NCI-H345 (cell line): ENCODE measurements at places on chromosomes 6 and 20.

DNA sequence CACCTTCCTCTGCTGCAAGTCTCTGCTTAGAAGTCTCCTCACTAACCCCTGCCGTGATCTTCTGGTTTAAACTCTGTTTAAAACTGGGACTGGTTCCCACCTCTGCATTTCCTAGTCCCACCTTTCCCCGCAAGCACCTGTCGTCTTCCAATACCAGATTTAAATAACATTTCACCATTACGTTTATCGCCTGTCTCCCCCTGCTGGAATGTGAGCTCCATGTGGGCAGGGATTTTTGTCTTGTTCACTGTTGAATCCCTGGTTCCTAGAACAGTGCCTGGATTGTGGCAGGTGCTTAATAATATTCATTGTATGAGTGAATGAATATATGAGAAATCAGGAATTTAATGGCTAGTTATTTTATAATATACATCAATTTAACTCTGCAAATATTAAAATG, 2.7 kb downstream of the GUCA1A start:
- DNase-seq: no peak

DNA sequence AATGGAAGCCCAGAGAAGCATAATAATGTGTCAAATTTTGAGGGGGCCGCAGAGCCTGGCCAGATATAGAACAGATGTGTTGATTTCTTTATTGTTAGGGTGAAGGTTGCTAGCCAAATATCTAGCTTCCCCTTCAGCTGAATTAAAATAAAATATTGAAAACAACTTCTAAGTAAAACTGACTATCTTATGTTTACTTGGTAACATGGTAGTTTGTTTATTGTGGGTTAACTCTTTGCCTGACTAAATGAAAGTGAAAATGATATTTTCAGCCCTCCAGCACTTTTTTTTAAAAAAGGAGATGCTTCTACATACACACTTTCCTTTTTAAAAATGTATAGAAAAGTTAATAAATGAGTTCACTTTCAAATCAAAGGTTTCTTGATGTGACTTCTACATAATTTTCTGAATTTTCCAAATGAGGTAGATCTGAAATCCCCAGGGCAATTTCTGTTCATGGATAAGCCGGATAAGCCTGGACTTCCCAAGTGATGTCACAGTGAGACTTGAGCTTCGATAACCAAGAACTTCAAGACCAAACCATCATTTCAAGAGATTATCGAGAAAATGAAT, 172.1 kb upstream of the OLIG3 start:
- DNase-seq: no peak

DNA sequence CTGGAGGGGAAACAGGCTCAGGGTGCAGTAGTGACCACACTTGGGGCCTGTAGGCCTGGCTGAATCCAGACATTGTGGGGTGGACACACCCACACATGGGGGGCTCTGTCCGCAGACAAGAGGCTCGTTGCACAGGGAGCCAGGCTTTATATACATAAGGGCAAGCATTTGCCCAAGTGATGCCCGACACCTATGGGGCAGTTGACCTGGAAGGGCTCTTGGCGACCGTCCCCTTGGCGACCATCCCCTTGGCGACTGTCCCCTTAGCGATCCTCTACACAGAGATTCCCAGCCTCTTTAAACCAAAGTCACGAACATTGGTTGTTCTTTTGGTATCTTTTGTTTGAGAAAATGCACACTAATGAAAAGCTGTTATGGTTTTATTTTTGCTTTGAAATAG, 2.7 kb downstream of the TOX2 start:
- no peak for DNase-seq

DNA sequence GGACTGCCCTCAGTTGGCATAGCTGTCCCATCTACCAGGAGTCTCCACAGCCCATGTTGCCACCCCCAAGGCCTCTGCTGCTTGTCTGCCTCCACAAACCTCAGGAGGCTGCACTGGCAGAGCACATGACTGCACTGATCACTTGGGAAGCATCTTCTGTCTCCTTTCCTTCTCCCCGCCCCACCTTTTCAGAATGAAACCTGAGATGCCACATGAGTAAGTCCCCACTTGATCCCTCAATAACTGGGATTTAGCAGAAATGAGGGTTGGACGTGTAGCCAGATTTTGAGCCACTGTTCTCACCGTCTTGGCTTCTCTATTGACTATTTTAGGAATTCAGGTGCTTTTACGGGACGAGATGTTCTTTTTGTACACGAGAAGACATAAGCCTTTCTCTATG, 328.4 kb downstream of the CDC5L start:
- no peak for DNase-seq

DNA sequence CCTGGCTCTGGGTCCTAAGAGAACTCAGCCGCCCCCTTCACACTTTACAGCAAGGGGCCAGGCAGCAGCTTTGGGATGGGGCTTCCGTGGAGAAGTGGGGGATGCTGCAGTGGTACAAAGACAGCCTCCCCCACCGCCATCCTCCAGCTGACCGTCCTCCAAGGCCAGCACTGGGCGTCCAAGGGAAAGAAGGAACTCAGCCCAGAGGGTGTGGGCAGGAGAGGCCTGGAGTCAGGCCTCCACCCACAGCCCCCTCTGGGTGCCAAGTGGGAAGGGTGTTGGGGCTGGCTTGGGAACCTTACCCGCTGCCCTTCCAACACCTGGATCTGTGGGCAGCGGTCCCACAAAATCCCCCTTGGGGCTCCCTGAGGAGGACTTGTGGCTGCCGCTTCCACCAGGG, 13.1 kb downstream of the STMN3 start:
- DNase-seq: no peak

GRCh38 chr20:4813076-4813862, 91.6 kb downstream of the PRND start:
- no peak for DNase-seq

- peak; percentile 61 for DNase-seq
Measured at GRCh38 chr6:109794201-109794923, 103.3 kb downstream of the FIG4 start.

GRCh38 chr20:64212755-64213154, 42.8 kb upstream of the PCMTD2 start:
- DNase-seq: no peak

- peak; percentile 82 for DNase-seq
Measured at GRCh38 chr6:36360241-36361054, 23.8 kb upstream of the BNIP5 start.

DNA sequence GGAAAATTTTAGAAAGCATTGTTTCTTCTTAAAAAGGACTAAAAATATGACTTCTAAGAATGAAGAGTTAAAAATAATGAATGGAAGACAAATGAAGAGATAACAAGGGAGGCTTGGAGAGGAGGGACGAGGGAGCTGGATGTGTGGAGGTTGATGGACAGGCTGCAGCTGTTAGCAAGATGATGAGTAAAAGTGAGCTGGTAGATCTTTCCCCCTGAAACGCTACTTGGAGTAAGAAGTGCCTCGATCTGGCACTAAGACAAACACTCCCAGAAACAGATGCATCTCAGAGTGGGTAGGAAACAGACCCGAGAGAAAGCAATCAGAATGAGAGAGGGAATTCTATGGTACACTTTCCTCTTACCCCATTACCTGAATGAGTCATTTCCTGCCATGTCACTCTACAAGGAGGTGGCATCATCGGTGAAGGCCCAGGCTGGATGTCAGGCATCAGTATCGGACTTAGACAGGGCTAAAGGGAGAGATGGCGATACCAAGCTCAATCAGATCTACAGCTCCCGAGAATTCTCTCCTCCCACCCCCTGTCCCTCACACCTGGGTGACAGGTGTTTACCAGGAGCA, 154.1 kb upstream of the BMP2 start:
- DNase-seq: no peak

DNA sequence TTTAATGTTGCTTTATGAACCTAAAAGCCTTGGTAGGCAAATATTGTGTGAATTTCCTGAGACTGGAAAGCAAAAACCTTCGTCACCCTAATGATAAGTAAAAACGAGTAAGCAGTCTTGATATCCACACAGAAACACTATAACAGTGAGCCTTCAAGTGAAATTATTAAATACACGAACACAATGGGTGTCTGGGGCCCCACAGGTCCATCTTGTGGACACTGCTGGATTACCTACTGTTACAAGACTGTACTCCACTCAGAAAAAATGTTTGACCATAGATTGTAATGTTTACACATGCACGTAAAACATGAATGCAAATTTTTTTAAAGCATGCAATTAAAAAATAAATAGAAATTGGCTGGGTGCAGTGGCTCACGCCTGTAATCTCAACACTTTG, 466.9 kb downstream of the CD83 start:
- DNase-seq: no peak

- DNase-seq: no peak
Measured at GRCh38 chr20:41057999-41058673, 29.5 kb downstream of the TOP1 start.

DNA sequence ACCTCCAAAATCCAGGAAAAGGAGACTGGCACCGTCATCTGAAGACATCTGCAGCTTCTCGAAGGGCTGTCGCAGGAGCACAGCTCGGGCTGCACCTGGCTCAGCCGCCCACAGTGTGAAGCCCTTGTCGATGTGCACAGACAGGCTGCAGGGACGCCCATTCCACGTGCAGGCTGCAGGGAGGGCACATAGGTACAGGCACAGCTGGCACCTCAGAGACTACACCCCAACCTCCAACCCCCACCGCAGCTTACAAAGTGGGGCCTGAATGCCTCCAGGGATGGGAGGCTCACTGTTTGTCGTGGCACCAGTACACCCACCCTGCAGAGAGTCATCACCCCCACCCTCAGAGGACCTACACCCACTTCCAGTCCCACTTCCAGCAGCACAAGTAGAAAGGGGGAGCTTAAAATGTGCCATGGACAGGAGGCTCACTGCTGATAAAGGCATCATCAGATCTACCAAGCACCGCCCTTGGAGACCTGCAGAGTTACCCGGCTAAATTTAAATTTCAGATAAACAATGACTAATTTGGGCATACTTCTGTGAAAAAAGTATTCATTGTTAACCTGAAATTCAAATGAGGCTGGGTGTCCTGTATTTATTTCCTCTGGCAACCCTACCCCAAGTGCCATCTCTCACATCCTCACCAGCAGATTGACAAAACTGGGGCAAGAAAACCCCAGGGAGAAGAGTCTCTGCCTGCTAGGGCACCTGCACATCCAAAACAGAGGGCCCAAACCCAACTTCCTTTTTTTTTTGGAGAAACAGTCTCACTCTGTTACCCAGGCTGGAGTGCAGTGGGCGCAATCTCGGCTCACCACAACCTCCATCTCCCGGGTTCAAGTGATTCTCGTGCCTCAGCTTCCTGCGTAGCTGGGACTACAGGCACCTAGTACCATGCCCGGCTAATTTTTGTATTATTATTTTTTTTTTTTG, 7.7 kb upstream of the CDK5RAP1 start:
- no peak for DNase-seq

DNA sequence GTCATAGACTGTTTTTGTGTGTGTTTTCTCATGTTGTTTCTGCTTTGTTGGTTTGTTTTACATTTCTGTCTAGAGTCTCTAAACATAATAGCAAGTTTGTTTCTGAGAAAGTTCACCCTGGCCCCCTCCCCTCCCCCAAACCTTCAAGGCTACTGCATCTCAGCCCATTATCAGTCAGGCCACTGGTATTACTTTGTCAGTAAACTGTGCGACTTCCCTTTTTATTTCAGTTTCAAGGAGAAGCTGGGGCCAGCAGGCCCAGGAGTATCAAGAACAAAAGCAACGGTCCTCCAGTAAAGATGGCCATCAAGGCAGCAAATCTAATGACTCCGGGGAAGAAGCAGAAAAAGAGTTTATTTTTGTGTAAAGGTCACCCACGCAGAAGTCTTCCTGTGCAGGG, 32.8 kb upstream of the SCGN start:
- DNase-seq: no peak

GRCh38 chr20:23244916-23245552, 105.6 kb upstream of the NXT1 start:
- DNase-seq: no peak

DNA sequence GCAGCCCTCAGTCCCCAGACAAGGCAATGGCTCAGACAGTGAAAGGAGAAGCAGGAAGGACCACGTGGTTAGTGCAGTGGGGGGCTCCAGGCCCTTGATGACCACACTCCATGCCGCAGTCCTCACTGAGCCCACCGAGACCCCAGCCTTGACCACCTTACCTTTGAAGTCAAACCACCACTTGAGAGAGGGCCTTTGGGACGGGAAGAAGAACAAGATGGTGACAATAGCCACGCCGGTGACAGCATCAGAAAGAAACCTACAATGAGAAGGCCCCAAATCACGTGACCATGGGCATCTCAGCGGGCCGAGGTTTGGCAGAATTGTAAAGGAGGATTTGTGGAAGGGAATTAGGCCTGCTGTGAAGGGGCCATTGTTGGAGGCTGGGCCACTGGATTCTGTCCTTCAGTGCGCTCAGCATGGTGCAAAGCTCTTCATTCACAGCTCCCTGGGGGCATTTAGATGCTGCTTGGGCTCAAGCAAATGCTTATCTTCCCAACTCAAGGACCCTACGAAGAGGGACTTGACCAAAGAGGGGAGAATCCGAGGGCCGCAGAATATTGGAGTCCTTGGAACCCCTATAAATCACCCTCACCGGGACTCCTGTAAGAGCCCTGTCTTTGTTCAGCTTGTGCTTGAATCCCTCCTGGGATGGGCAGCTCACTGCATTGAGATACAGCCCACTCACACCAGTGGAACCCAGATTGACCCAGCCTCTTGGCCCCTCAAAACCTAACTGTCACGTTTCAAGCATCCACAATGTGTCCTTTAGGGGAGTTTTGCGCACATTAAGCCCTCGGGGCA, 33.2 kb upstream of the OCSTAMP start:
- peak; percentile 94 for DNase-seq

DNA sequence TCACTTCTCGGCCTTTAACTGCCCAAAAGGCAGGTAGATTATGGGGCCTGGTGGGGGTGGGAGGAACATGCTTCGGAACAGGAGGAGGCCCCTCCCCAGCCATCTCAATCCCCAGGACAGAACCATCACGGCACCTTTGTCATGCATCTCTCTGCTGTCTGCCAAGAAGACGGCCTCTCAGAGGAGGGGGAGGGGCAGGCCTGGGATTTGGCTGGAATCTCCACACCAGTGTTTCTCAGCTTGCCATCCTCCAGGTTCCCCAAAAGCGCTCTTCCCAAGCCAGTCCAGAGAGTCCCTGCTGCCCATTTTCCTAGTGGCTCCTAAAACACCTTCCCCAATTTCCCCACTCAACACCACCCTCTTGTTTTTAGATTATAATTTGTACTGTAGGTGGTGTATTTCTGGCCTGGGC, 2.5 kb upstream of the POU5F1 start:
- no peak for DNase-seq

- DNase-seq: no peak
Measured at GRCh38 chr6:28864326-28864923, 59.4 kb downstream of the TRIM27 start.

GRCh38 chr6:110355022-110355421, 3.1 kb downstream of the METTL24 start:
- no peak for DNase-seq

GRCh38 chr6:135686784-135687301, 164.7 kb upstream of the PDE7B start:
- no peak for DNase-seq

DNA sequence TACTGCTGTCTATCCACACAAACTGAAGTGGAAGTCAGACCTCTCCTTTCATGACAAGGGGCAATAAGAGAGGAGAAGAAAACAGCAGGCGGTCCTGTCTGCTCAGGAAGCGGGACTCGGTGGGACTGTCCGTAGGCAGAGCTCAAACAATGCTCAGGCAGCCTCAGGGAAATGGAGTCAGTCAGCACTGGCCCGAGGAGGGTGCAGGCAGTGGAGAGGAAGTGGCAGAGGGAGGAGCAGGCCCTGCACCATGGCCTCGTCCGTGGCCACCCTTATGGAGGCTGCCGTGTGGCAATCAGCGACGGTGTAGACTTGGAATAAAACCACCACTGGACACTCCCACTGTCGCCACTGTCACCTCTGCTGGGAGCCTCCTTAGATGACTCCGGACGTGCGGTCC, 19.6 kb downstream of the FOXC1 start:
- no peak for DNase-seq

GRCh38 chr6:35498422-35499067, 1.7 kb upstream of the TEAD3 start:
- no peak for DNase-seq

GRCh38 chr6:116553451-116553850, at the start of gene CALHM4:
Gene CALHM4, plus strand, starts transcription at chr6:116553751. Its CDS starts 43 bp downstream, at chr6:116553794.
- no peak for DNase-seq
